Astrocyte (in vitro differentiated cells and primary cell): ENCODE measurements at places on chromosomes 13 and 19. TPM values are rescaled to one million over a fixed set of nuclear protein-coding genes. Genes with fewer than 3 reads are reported as not detected.
A peak's percentile ranks its signal among the peaks of the same experiment; 100 is the strongest.

GRCh38 chr13:28529836-28530235 is 34.9 kb upstream of the FLT1 start:
- no peak for DNase-seq

The ZNF610 gene
- 5.7 and 5.8 TPM in 2 replicates for total RNA-seq

The UBE2L5 gene
- total RNA-seq, result not detected in 2 replicates

- DNase-seq, result no peak
Measured at GRCh38 chr19:13849991-13850909, 26.7 kb upstream of the NANOS3 start.

DNA sequence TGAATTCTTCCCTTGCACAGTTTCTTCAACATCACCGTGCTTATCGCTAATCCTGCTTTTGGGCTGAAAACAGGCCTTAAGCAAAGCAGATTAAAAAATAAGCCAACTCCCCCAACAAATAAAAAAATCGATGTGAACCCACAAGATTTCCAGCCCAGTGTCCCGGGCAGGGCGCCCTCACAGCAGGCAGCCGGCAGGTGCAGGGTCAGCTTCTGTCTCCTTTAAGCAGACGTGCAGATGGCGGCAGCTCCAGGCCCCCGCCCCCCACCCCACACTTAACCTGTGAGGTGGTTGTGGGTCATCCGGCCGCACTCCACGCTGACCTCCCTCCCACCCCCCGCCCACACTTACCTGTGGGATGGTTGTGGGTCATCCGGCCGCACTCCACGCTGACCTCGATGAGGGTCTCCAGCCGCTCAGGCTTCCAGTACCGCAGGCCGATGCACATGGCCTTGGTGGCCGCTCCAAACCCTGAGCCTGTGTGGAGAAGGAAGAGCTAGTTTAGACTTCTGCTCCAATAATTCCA is 19.8 kb downstream of the ADPRHL1 start:
- DNase-seq, result no peak

DNA sequence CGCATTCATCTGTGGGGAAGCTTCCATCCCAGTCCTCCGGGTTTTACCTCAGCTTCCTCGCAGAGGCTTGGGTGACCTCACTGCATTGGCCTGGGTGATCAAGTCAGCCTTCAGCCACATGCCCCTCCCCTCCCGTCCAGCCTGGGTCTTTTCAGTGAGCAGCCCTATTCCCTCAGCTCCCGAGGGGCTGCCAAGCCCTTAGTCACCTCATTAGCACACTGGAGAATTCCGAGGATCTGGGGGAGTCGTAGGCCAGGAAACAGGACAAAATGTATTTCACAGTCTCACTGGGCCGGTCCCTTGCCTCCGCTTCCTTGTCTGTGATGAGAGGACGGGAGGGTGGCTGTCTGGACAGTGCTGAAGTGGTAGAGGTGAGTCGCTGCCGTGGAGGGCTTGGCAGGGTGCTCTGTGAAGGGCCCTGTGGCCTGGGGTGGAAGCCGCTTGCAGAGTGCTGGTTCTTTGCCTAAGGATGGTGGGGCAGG is 19.9 kb downstream of the KDM4B start:
- peak; percentile 95 for DNase-seq

GRCh38 chr13:27027086-27027667 is 144.4 kb downstream of the USP12 start:
- no peak for DNase-seq

DNA sequence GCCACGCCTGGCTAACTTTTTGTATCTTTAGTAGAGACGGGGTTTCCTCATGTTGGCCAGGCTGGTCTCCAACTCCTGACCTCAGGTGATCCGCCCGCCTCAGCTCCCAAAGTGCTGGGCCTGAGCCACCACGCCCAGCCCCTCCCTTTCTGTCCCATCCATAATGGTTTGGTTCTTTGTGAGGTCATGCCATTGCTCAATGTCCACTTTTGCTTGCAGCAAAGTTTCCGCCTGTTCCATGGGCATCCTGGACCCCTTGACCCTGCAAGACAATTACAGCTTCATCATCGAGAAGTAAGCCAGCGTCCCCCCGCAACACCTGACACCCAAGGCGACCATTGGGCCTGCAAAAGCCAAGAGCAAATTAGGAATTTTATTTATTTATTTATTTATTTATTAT is 16.6 kb downstream of the PRR22 start:
- DNase-seq, result no peak

GRCh38 chr19:5048727-5049553 is 80.0 kb downstream of the KDM4B start:
- peak; percentile 76 for DNase-seq

DNA sequence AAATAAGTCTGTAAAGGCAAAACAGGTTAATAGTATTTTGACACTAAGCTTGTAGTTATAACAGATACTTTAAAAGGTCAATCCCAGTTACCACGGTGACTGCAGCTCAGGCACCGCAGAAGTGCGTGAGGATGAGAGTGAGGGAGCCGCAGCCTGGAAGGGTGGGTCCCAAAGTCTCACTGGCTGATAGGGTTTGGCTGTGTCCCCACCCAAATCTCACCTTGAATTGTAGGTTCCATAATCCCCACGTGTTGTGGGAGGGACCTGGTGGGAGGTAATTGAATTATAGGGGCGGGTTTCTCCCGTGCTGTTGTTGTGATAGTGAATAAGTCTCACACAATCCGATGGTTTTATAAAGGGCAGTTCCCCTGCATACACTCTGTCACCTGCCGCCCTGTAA is 40.0 kb upstream of the GAS6 start:
- no peak for DNase-seq

The ARHGAP45 gene
- total RNA-seq, result 2.7 and 3.0 TPM in 2 replicates

The KASH5 gene
- not detected in 2 replicates for total RNA-seq

DNA sequence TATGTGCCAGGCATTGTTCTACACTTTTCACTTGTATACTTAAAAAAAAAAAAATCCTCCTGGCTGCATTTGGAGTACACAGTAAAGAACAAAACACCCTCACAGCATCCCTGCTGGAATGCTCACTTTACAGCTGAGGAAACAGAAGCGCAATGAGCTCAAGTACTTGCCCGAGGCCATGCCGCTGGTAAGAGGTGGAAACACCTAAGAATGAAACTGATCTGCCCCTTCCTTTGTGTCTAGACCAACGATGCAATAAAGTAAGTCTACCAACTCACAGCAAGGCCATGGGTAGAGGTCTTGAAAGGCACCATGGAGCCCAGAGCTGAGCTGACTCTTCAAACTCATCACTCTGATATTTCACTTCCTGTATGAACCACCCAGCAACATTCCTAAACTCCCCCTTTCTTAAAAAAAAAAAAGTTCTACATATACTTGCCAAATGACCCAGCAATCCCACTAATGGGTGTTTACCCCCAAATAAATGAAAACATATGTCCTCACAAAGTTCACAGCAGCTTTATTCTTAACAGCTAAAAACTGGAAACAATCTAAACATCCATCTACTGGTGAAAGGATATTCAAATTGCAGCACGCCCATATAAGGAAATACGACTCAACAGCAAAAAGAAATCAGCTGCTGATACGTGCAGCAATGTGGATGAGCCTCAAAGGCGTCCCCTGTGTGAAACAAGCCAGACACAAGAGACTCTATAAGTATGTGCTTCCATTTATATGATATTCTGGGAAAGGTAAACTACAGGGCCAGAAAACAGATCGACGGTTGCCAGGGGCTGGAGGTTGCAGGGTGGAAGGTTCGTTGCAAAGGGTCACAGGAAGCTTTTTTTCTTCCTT is 236.6 kb upstream of the MAB21L1 start:
- DNase-seq, result peak; percentile 39

GRCh38 chr13:46380242-46380641 is 6.8 kb downstream of the RUBCNL start:
- DNase-seq, result no peak

- no peak for DNase-seq
Measured at GRCh38 chr13:99991013-99991827, 9.6 kb downstream of the ZIC2 start.
